ENCODE measurements at places on chromosomes 16 and 17.
A peak's percentile ranks its signal among the peaks of the same experiment; 100 is the strongest.

- no peak for DNase-seq
These were observed 621.8 kb upstream of the ZFHX3 start for GRCh38 chr16:73669535-73670274.

- no peak for DNase-seq
These were observed 25.7 kb downstream of the PSMD7 start for GRCh38 chr16:74322301-74322710.

- DNase-seq, result no peak
These were observed 18.4 kb downstream of the KDM8 start for GRCh38 chr16:27221576-27222248.

DNA sequence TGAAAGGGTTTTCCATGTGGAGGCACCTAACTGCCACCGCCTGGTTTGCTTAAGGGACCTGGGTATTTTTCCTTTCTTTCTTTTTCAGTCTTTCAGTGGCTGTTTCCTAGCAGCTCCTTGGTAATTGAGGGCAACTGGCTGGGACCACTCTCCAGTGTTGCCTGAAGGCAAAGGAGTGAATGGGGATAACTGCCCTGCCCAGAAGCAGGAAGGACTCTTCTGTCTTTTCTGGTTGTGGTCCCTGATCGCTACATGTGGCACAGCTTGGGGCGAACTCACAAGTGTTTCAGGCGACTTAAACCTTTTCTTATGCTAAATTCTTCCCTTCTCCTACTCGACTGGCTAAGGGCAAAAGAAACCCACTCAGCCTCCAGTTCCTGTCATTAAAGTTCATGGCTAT, 10.1 kb upstream of the TMEM98 start:
- no peak for DNase-seq

DNA sequence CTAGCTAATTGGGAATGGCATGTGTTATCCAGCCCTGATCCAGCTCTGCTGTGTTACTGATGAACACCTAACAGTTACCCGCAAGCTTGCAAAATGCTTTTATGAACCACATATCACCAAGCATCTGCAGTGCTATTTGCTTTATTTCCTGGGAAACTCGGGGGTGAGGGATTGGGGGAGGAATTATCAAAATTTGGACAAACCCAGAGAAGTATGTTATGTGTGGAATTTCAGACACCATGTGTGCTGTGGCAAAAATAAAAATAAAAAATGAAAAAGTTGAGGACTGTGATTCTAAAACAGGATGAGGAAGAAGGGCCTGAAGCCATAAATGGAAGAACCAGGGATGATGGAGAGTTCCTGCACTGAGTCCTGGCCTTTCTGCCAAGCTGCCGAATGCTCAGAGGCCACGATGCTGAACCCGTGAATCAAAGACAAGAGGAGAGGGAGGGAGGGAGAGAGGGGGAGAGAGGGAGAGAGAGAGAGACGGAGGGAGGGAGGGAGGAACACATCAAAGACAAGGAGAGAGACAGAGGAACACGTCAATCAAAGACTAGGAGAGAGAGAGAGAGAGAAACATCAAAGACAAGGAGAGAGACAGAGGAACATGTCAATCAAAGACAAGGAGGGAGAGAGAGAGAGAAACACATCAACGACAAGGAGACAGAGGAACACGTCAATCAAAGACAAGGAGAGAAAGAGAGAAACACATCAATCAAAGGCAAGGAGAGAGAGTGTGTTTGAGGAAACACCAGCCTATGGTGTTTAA, 89.8 kb downstream of the MRM3 start:
- no peak for DNase-seq

GRCh38 chr17:40926341-40926740, 11.1 kb downstream of the KRT23 start:
- no peak for DNase-seq

DNA sequence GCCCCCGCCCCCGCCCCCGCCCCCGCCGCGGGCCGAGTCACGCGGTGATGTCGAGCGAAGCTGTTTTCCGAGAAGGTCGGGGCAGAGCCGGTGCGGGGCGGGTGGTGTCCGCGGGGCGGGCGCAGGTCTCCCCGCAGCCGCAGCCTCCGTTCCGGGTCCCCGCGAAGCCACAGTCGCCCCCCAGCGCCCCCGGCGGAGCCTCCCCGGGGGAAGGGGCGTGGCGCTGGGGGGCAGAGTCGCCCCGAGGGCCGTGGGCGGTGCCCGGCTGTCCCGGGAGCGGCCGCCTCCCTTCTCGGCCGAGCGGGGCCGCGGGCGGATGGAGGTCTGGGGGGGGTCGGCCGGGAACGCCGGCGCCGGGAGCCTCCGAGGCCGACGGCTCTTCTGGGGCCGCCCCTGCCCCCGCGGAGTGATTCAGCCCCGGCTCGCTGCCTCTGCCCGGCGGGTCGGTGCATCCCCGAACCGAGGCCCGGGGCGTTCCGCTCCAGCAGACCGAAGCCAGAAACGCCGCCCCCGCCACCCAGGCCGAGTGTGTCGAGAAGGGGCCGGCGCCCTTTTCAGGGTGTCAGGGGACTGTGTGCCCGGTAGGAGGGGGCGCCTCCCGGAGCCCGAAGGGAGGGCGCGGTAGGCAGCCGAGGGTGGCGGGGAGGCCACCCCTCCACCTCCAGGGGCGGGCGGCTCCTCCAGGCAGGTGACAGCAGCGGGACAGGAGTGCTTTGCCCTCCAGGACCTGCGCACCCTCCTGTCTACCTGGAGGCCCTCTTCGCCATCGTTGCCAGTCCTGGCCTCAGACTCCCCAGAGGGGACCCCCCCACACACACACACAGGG, 1.7 kb downstream of the METRNL start:
- peak; percentile 69 for DNase-seq

DNA sequence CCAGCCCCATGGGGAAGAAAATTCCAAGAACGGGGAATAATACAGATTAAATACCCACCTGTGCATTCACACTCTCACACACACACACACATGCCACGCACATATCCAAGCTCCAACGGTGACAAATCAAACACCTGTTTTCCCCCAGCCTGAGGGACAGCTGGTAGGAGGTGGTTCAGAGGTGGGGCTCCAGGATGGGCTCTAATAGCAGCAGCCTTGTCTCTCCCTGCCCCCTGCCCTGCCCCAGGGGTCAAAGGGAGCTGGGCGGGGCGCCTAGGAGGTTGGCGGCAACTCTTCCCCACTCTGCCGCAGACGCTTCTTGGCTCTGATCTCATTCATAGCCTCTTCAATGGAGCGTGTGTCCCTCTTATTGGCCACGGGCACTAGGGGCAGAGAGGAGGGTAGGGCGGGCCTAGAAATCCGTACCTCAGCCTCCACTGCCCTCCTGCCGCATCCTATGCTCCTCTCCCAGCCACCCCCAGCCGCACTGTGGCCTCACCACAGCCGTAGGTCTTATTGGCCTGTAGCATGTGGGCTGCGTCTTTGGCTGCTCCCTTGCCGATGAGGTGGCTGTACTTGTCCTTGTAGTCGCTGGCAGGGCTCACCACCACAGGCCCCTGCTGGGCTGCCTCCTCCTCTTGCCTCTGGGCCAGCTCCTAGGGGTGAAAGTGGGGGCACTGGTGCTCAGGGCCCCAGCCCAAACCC, 8.2 kb downstream of the SPAG7 start:
- no peak for DNase-seq

DNA sequence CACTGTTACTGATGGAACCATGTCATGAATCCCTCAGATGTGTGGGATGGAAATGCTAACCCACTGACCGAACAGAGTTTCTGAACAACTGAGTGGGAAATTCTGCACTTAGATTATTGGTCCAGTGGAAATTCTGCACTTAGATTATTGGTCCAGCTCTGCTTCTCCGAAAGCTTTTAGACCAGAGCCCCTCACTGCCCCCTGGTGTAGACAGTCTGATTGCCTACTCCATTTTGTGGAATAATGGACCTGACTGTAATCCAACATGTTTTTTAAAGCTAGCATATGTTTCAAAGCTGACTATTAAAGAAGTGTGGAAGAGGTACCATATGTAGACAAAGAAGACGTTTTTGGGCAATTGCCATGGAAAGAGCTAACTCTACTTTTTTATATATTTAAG, 50.3 kb upstream of the TBX2 start:
- DNase-seq, result no peak

- DNase-seq, result no peak
These were observed 17.8 kb upstream of the MPHOSPH6 start for GRCh38 chr16:82187829-82188228.

DNA sequence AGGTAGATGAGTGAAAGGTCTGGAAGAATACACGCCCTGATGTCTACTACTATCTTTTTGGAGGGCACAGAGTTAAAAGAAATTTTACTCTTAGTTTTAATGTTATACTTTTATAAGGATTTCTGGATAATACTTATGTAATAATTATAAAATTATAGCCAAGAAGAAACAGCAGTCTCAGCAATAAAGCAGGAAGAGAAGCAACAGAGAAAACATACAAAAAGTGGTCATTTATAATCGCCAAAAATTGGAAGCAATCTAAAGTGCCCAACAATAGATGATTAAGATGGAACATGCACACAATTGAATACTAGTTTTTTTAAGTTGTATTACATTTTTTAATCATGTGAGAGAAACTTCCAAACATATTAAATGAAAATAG, 64.4 kb downstream of the SMG6 start:
- DNase-seq, result no peak

DNA sequence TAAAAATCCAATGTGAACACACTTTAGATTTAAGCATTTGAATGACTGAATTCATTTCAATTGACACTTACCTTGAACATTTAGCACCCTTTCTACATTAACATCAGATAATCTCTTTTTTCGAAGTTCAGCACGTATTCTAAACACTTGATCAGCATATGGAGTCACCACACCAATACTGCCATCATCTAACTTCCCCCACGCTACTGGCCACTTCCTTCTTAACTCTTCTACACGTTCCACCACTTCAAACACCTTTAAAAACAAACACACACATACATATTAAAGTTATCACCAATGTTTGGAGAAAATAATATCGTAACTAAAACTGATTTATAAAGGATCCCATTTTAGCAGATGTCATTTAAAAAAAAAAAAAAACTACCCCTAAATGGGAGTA, 93.5 kb downstream of the CACNG1 start:
- no peak for DNase-seq

DNA sequence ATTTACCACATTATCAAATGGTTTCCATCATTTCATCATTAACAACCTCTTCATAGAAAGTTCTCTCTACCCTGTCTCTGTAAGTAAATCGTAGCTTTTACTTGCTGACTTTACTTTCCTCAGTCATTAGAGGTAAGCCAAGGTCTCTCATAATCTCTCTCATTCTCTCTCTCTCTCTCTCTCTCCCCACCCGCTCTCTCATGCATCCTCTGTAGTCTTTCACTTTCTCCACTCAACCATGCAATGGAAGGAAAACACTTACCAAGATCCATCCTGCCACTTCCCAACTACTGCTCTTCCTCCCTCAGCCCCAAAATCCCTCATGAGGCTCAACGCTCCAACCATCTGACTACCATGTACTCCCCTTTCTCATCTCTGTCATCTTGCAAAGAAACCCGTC, 6.1 kb downstream of the CEP112 start:
- DNase-seq, result no peak

DNA sequence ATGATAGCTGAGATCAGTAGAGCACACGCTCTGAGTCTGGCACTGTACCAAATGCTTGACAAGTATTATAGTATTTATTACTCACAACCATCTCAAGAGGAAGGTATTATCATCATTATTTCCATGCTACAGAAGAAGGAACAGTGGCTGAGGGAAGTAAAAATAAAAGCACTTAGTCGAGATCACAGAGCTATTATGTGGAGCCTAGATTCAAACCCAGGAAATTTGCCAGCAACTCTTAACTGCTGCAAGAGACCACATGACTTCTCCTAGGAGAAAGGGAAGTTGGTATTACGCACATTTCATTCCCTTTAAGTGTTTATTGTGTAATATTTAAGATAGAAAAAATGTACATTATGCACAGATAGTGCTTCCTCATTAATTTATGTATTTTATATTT, 1.0 kb upstream of the RHOT1 start:
- no peak for DNase-seq

- no peak for DNase-seq
These were observed 9.2 kb upstream of the BAIAP2 start for GRCh38 chr17:81025741-81026129.

- DNase-seq, result no peak
These were observed 66.6 kb upstream of the CHMP6 start for GRCh38 chr17:80924807-80925610.

GRCh38 chr17:3003296-3004149, 59.9 kb downstream of the OR1D5 start:
- no peak for DNase-seq

- no peak for DNase-seq
These were observed 89.7 kb downstream of the MGAT5B start for GRCh38 chr17:76957678-76958464.

DNA sequence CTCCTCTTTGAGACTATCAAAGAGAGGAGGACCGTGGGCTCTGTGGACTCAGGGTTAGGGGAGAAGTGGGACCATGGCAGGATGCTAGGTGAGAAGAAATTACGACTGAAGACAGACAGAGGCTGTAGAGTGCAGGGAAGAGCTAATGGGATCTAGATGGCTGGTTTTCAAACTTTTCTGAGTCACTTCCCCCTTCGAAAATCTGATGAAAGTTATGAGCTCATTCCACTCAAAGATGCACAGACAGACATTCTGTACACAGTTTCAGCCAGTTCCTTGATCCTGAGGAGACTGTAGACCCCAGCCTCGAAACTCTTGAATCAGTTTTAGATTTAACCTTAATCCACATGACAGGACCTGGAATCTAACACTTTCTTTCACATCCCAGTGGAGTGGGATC, 40.7 kb downstream of the RGS9 start:
- DNase-seq, result no peak

- peak; percentile 63 for DNase-seq
These were observed 13.1 kb downstream of the FMNL1 start for GRCh38 chr17:45234641-45235415.

DNA sequence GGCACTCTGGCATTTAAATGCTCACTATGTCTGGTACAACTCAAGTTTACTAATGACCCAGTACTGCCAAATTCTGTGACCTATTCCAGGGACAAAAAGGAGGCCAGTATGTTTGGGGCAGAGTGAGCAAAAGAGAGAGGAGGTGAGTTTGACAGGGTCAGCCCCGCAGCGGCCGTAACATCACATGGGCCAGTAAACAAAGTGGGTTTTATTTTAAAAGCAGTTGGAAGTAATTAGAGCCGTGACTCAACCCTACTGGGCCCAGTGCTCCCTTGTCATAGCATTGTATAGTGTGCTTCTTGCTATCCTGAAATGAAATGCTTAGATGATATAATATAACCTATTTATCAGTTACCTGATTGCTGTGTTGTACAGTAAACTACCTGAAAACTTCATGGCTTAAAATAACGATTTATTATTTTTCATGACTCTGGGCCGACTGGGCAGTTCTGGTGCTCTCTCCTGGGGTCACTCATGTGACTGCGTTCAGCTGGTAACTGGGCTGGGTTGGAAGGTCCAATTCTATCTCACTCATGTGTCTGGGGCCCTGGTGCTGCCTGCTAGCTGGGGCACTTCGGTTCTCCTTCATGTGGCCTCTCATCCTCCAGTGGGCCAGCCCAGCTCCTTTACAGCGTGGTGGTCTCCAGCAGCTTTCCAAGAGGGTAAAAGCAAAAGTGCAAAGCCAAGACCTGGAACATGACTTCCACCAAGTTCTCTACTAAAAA, 27.4 kb downstream of the IQCK start:
- no peak for DNase-seq

GRCh38 chr17:17976931-17977570, 4.4 kb downstream of the DRC3 start:
- DNase-seq, result no peak
